ENCODE measurements at places on chromosomes 16 and 17.
A peak's percentile ranks its signal among the peaks of the same experiment; 100 is the strongest.

- no peak for DNase-seq
These were observed 154.0 kb upstream of the MAF start for GRCh38 chr16:79754501-79754900.

DNA sequence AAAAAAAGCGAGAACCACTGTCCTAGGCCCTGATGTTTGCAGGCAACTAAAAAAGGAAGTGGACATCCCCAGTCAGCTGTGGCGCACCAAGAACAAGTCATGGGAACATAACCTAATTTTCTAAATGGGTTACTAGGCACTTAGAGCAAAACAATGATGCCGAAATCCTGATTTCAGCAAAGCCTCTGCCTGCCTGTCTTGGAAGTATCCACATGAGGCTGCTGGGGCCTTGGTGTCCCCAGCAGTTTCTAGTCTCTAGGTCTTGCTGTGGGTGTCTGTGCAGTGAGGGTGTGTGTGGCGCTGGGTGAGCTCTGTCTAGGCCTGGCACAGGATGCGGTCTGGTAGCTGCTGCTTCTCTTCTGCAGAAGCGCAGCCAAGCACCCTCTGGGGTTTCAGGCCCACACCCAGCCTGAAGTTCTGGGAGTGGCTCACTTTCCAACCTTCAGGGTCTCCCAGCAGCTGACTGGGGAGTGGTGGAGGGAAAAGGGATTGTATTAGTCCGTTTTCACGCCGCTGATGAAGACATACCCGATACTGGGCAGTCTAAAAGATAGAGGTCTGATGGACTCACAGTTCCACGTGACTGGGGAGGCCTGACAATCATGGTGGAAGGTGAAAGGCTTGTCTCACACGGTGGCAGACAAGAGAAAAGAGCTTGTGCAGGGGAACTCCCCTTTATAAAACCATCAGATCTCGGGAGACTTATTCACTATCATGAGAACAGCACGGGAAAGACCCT is 21.1 kb downstream of the STH start:
- peak; percentile 63 for DNase-seq

- DNase-seq: no peak
These were observed 263.5 kb downstream of the SNX29 start for GRCh38 chr16:12240036-12240435.

GRCh38 chr17:34130544-34130943 is 124.5 kb upstream of the CCL2 start:
- no peak for DNase-seq

- DNase-seq: no peak
These were observed 248.5 kb downstream of the RBFOX1 start for GRCh38 chr16:7581175-7581574.

GRCh38 chr16:50712560-50712898 is 19.1 kb downstream of the NOD2 start:
- peak; percentile 50 for DNase-seq

GRCh38 chr16:60151987-60152386 is 1417.9 kb upstream of the GOT2 start:
- DNase-seq: no peak

DNA sequence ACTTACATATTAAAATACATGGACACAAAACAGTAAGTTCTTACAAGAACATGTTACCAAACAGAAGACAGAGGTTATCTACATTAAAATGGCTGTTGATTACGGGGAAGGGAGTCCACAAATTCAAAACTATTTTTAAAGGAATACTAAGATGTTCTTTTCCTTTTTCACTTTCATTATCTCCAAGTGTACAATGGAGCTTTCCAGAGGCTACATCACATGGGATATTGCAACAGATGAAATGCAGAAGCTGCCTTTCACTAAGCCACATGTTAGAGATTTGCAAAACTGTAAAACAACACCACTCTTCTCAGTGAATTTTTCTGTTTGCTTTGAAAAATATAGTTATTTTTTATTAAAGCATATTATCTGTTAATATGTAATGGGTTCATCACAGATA is 53.6 kb downstream of the XPO6 start:
- peak; percentile 86 for DNase-seq

DNA sequence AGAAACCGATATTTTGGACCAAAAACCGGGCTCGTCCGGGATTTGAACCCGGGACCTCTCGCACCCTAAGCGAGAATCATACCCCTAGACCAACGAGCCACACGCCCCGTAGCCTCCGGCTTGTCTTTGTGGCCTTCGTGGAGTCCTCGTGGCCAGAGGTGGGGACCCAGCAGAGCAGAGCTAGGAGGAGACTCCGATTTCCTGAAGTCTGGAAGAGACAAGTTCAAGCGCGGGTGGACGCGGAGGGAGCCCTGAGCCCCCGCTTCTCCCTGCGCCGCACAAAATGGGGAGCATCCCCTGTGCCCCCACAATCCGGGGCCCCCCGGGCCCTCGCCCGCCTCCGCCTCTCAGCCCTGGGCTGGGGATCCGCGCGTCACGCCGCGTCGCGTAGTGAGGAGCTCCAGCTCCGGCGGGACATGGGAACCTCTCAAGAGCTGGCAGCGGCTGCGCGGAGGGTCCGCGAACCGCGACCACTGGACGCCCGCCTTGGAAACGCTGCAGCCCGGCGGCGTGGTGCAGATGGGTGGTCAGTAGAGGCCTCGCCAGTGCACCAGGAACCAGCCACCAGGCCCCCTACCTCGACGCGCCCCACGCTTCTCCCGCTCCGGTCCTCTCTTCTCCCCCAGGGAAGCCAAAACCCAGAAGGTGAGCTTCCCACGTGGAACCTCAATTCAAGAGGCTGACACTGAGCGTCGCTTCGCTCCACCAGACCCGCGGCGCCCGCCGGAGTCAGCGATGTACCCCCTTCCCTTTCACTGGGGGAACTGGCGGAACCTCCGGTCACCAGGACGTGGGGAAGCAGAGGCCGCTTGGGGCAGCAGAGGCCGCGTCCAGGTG is 5.2 kb upstream of the OR1F1 start:
- peak; percentile 71 for DNase-seq

DNA sequence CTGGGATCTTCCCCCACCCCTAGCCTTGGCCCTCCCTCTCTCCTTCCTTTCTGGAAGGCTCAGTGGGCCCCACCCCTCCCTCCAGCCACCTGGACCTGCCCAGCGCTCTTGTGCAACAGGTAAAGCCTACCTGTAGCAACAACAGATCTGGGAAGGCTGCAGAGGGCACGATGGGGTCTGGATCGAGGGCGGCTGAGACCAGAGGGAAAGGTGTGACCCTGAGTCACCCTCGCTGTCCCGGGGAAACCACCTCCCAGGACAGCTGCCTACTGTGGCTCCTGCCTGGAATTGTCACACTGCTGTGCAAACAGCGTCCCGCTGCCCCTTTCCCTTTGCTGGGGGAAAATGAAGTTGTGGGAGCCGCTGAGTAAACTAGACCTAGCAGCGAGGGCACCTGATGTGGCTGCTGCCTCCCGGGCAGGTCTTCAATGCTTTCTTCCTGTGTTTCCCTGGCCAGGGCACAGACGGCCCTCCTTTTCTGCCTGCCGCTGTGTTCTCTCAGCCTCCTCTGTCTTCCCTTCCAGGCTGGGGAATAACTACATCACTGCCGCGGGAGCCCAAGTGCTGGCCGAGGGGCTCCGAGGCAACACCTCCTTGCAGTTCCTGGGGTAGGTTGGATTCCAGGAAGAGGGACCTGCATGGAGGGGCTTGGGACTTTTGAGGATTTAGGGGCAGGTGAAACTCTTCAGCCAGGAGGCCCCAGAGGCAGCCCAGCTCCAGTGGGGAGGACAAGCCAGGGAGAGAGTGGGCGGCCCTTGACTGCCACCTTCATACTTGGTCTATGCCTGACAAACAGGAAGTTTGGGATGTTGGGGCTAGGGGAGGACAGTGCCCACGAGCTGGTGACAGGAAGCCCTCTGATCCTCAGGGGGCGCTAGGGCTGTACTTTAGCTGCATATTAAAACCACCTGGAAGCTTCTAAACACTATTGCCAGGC is 22.2 kb upstream of the CYLD start:
- DNase-seq: peak; percentile 27

DNA sequence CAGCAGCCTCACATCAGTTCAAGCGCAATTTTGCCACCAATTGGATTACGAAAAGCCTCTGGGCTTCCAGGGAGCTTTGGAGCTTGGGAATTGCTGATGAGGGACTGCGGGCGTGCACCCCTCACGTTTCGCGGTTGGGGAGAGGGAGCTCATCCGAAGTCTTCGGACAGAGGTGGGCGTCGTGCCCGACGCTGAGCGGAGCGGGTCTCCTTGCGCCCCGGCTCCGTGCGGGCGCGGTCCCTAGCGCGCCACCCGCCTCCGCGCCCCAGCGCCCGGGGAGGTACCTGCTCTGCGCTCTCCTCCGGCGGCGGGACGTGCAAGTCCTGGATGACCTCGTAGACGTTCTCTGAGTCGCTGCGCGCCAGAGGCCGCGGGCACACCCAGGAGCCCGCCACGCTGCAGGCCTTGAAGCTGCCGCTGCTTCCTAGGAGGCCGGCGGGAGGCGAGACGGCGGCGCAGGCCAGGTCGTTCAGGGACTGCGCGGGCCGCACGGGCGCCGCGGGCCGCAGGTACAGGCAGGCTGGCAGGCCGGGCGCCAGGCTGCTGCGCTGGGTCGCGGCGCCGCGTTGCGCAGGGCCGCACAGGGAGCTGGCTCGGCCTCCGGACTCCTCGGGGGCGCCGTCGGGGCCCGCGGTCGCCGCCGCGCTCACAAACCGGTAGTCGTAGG is 3.2 kb downstream of the ARHGAP27 start:
- DNase-seq: no peak

DNA sequence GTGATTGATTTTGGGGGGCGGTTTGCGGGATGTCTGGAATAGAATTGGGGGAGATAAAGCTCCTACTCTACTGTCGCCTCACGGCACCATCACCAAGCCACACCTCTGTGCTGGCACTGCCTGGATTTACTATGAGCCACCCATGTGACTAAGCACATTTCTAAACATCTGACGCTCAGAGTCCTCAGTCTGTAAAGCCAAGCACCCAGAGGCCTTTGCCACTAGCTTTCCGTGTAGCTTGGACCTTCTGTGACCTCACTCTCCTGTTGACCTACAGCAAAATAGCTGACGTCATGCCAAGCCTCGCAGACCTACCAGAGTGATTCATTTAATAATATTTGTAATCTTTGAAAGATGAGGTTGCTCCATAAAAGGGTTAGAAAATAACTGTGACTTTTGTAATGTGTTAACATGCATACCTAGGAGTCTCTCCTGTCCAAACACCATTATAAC is 38.5 kb upstream of the MYOCD start:
- DNase-seq: no peak

DNA sequence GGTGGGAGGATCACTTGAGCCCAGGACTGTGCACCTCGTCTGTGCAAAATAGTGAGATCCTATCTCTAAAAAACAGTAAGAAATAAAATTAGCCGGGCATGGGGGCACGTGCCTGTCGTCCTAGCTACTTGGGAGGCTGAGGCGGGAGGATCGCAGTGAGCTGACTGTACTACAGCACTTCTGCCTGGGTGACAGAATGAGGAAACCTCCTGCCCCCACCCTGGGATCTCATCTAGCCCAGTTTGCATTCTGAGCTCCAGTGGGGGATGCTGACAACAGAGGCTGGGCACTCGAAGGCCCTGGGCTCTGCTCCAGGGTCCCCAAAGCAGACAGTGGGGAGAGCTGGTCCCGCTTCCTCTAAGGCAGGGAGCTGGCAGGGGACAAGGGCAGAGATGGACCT is 7.1 kb downstream of the NAGPA start:
- DNase-seq: no peak

- no peak for DNase-seq
These were observed 121.9 kb upstream of the HS3ST2 start for GRCh38 chr16:22692034-22692433.

DNA sequence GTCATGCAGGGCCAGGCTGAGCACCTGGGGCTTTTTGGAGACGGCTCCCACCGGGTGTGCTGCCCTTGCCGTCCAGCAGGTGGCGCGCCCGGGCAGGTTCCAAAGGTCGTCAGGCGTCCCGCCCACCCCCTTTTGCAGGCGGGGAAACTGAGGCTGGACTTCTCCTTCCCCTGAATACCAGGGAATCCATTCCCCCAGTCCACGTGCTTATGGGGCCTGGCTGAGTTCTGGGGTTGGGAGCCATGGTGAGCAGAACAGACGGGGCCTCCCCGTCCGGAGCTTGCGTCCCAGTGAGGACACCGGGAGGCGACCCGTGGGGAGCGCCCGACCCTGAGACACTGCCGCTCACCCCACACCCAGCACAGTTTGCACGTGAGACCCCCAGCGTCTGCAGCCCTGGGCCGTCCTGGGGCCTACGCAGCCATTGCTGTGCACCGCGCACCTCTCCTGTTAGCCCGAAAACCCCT is 51.8 kb upstream of the JPH3 start:
- DNase-seq: peak; percentile 43

DNA sequence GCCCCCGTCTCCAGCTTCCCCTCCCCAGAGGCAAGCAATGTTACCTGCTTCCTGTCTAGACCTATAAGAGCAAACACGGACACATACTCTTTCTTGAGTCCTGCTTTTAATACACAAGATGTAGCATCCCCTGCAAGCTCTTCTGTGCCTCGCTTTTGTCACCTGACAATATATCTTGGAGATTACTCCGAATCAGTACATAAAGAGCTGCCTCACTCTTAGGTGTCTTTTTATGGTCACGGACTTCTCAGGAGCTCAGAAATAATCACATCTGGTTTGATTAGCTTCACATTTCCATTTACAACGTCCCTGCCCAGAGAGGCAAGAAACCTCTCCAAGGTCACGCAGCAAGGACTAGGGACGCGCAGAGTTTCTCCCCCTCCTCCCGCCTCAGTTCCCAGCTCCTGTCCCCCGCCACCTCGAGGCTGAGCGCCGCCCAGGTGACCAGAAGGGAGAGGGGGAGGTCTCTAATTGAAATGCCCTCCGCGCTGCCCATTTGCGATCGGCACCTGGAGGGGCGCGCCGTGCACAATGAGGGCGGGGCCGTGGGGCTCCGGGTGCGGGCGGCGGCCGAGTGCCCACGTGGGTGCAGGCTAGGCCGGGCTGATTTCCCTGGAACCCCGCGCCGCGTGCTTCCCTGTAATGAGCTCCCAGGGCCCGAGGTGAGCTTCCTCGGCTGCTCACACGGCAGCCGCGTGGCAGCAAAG is 13.8 kb upstream of the SEZ6 start:
- DNase-seq: no peak

DNA sequence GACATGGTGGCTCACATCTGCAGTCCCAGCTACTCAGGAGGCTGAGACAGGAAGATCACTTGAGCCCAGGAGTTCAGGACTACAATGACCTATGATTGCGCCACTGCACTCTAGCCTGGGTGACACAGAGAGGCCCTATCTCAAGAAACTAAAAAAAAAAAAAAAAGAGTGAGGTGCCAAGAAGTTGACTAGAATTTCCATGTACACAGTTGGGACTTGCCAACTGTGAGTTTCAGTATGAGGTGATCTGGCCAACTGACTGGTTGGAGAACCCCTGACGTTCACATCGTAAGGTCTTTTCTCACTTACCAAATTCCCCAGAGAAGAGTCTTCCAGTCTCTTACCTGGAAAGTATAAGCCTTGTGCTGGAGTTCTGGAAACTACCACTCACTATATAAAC is 3.1 kb upstream of the MED11 start:
- DNase-seq: peak; percentile 70

DNA sequence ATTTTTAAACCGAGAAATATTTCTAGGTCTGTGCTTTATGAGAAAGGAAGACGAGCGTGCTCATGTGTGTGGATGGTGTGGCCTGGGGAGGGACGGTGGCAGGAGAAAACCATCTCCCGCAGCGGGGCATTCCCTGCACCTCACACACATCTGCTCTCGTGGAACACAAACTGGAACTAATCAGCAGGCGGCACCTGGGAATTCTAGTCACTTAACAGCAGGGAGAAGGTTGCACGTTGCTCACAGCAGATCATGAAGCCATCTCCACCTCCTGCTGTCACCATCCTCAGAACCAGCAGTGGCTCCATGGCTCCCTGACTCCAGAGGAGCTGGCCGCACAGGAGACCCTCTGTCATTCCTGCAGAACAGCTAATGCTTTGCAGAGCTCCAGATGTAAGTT is 35.2 kb downstream of the ADCY9 start:
- no peak for DNase-seq

GRCh38 chr17:43839670-43840108 is 6.7 kb upstream of the MPP3 start:
- no peak for DNase-seq

All from suppressor macrophage treated with lipopolysaccharide for 4 hours (primary cell).